ENCODE measurements at places on chromosomes 1 and 21.

- DNase-seq = no peak
Measured at GRCh38 chr1:205028924-205029323, 14.1 kb upstream of the CNTN2 start.

DNA sequence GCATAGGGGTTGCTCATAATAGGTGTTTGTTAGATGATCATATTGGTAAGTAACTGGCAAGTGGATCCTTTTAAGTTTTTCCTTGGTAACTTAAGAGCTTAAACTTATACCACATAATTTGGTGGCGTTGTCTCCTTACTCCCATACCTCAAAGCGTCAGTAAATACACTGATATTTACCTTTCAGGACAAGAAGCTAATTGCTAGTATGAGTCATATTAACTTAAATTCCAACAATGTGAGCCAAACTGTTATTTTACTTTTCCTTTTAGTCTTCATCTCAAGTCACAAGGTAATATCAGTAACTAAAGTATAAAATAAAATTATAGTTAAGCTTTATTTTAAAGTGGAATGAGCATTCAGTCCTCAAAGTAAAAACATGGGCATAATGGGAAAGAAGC is 9.0 kb upstream of the SH3GLB1 start:
- no peak for DNase-seq

- DNase-seq = peak; percentile 98
Measured at GRCh38 chr1:958823-959730, at the start of gene NOC2L. Gene NOC2L (minus strand): TSS chr1:959256. CDS start chr1:959240, 16 bp downstream.

DNA sequence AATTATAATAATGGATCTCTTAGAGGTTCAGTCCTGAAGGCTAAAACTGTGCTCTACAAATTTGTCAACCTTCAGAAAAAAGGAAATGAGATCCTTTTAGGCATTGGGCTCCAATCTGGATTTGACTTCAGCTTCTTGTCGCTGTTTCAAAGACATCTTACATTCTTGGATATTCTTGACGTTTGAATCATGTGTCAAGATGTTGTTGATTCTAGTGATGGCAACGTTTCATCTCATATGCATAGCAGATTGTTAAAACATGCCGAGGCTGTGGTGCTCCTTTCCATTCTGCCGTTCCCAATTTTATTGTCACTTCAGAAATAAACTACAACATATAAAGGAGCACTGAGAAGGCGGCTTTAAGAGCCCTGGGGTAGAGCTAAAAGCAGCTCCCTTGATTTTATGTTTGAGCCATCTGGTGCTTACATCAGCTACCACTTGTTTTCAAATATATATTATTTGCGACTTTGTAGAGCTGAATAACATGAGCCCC is 467.6 kb upstream of the ZRANB2 start:
- no peak for DNase-seq

GRCh38 chr21:34126269-34126668 is 52.9 kb downstream of the MRPS6 start:
- no peak for DNase-seq

DNA sequence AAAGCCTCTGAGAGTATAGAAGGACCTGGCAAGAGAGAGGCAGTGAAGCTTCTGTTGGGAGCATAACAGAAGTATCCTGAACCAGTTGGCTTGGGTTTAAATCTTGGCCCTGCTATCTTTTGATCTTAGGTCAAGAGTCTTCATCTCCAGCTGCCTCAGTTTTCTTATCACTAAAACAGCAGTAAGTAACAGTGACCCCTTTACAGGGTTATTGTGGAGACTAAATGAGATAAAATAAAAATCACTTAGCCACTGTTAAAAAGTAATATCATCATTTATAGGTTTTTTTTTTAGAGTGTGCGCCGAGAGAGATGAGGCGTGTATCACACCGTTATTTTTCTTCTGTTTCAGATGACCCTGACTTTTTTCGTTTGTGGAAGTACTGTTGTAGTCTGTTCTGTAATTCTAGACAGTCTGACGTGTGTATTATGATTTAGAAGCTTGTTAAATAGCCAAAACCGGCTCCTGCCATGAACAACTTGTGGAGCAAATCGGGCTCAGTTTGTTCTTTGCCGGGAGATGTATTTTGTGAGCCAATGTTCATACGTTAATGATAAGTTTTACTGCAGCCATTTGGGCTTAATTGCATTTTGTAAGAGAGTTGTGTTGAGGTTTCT is 1.1 kb downstream of the THRAP3 start:
- no peak for DNase-seq

DNA sequence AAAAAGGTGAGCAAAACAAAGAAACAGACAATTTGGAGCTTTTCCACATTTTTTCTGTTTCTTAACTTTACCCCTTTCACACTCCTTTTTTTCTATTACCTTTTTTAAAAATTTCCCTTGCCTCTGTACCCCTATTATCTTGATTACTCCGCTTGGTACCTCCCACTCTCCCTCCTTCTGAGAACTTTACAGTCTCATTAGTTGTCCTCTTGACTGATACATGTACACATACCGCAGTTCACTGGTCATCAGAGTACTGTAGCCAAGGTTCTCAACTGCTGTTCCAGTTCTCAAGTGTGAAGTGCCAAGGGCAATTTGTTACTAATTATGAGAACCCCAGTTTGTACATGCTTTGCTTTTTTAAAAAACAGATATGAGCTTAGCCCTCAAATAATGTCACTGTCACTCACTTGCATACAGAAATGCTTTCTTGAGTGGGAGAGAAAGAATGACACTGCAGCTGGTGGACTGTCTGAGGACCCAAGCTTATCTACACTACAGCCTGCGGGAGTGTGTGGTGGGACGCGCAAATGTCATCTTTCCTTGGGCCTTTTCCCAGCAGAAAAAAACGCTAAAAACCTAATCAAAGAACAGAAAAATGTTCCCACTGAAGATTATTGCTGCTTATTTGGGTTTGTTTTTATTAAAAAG is 160.8 kb downstream of the DISP1 start:
- DNase-seq = no peak

GRCh38 chr1:54611621-54612020 is 11.7 kb downstream of the FAM151A start:
- DNase-seq = peak; percentile 59

DNA sequence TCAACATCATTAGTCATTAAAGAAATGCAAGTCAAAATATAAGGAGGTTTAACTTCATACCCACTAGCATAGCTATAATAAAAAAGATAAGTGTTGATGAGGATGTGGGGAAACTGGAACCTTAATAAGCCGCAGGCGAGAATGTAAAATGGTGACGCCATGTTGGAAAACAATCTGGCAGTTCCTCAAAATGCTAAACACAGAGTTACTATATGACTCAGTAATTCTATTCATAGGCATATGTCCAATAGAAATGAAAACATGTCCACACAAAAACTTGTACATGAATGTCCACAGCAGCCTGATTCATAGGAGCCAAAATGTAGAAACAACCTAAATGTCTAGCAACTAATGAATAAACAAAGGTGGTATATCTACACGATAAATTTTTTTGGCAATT is 23.2 kb downstream of the DDX59 start:
- no peak for DNase-seq
